ENCODE measurements at places on chromosomes 1 and 21.

GRCh38 chr1:54989968-54990810 lies 8.5 kb upstream of the BSND start:
- no peak for DNase-seq

DNA sequence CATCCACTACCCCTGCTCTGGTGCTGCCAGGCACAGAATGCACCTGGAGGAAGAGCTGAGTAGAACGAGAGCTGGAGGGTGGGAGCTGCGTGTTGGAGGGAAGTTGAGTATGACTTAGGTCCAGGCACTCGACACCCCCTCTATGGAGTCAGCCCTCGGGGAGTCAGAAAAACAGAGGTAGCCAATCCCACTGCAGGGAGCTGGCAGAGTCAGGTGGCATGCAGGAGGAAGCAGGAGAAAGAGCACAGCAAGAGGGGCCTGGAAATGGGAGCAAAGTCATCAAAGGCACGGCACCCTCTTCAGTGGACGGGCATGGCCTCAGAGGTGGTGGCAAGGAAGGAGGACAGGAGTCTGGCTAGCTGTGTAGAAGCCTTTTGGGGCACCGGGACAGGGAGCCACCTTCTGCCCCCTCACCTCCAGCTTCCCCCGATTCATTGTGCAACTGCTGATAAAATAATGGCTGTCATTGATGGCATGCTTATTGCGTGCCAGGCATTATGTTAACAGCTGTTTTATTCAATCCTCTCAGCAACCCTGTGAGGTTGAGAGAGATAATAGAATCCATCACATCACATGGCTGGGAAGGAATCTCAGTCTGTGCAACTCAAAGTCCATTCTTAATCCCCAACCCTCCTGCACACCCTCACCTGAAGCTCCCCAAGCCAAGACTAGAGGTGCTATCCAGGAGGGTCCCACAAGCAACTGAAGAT lies 42.0 kb downstream of the C1orf198 start:
- DNase-seq = no peak

- DNase-seq = peak; percentile 13
These were observed 68.5 kb downstream of the GPR88 start for GRCh38 chr1:100606438-100606837.

GRCh38 chr1:38964140-38964548 lies 22.5 kb upstream of the RHBDL2 start:
- no peak for DNase-seq

DNA sequence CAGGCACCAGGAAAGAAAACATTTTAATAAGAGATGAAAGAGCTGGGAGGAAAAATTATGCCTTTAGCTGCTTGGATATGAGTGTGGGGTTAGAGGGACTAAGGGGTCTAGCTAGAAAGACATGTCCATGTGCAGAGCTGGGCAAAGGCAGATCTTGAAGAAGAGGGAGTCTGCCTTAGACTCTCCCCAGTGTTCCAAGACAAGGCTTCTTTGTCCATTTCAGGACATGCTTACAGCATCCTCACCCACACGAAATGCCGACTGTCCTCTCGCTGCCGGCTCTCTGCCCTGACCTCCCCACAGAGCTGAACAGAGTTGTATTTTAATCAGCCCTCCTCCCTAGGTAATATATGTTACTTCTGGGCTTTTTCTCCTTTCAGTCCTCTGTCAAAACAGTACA lies 100.7 kb upstream of the ATP1B1 start:
- no peak for DNase-seq

DNA sequence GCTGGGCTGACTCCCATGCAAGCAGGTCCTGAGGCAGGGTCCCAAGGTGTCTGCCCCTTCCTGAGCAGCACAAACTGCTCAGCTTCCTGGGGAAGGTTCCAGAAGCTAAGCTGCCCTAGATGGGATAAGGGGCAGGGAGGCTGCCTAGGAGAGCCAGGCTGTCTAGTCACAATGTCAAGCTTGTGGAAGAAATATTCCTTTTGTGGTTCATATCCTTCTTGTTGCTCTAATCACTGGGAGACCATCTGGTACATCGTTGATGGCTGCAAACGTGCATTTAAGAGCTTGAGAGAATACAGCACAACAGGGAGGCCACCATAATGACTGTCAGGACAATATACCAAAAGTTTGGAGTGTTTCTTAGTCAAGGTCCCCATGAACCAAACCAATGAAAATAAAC lies 67.4 kb downstream of the SLC16A1 start:
- DNase-seq = no peak

GRCh38 chr1:41540886-41541591 lies 56.6 kb upstream of the EDN2 start:
- no peak for DNase-seq

GRCh38 chr1:193083365-193084088 lies 21.7 kb downstream of the GLRX2 start:
- DNase-seq = no peak

DNA sequence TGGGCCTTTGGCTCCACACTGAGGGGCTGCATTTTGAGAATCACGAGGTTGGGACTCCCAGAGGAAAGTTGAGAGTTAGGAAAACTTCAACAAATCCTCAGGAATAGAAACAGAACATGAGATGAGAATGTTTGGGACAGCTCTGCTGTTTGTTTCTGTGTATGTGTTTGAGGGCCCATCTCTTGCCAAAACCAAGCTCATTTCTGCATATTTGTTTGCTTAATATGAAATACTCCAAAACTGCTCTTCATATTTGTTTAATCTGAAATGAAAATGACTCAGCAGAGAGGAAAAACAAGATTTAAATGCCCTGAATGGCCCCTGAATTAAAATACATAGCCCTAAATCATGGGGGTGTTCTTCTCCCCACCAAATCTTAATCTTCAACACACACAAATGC lies 78.1 kb downstream of the DDR2 start:
- no peak for DNase-seq

GRCh38 chr1:154969860-154970452 lies 591 bp downstream of the SHC1 start:
- no peak for DNase-seq

GRCh38 chr21:39587376-39587775 lies 25.4 kb upstream of the B3GALT5 start:
- no peak for DNase-seq

GRCh38 chr1:15155191-15155590 lies 1.6 kb downstream of the TMEM51 start:
- no peak for DNase-seq

DNA sequence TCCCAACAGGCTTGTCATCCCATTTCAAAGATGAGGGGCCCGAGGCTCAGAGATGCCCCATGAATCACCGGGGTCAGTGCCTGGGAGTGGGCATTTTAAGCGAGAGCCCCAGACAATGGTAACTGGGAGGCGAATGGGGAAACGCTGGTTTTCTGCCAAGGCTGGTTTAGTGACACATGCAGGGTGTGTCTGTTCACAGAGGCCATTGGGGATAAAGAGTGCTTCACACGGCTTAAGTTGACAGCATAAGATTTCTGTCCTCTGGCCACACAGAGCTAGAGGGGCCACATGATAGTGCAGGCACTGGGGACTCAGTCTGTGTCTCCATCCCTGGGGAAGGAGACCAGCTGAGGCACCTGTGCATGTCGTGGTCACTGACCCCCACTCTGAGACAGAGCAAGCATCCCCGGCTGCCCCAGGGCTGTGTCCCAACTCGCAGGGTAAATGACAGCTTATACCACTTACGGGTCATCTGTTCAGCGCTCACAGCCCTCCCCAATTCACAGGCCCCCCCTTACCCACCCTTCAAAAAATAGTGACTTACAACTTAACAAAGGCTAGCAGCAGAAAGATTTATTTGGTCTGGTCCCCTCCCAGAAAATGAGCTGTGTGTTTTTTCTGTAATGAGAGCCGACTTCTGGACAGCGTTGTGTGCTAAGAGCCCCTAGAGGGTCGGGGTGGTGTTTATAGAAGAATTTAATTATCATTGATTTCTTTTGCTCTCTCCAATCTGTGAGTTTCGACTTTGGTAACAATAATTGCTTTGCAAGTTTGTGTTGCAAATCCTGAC lies 34.9 kb upstream of the ARHGEF16 start:
- no peak for DNase-seq
